ENCODE measurements at places on chromosomes 2 and 18.

DNA sequence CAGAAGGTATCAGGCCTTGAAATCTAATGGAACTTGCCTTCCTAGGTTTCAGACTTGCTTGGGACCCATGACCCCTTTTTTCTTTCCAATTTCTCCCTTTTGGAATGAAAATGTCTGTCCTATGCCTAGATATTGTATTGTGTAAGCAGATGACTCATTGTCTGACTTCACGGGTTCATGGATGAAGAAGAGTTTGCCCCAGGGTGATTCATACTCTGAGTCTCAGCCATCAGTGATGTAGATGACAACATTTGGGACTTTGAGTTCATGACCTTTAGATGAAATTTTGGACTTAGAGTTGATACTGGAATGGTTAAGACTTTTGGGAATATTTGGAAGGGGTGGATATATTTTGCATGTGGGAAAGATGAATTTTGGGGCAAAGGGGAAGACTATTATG is 11.2 kb upstream of the SCYGR5 start:
- no peak for DNase-seq

- no peak for DNase-seq
These were observed at the start of gene PKDCC for GRCh38 chr2:42047488-42048298. PKDCC (plus strand) TSS chr2:42048021; CDS start chr2:42048200, 179 bp downstream.

- no peak for DNase-seq
These were observed 191.0 kb downstream of the GRB14 start for GRCh38 chr2:164430166-164430783.

- DNase-seq, result no peak
These were observed 419.2 kb upstream of the CYRIA start for GRCh38 chr2:17084877-17085276.

- DNase-seq, result no peak
These were observed 564 bp downstream of the DPYSL5 start for GRCh38 chr2:26848336-26849055.

- DNase-seq, result no peak
These were observed 227.4 kb upstream of the CHST9 start for GRCh38 chr18:27412556-27412955.

DNA sequence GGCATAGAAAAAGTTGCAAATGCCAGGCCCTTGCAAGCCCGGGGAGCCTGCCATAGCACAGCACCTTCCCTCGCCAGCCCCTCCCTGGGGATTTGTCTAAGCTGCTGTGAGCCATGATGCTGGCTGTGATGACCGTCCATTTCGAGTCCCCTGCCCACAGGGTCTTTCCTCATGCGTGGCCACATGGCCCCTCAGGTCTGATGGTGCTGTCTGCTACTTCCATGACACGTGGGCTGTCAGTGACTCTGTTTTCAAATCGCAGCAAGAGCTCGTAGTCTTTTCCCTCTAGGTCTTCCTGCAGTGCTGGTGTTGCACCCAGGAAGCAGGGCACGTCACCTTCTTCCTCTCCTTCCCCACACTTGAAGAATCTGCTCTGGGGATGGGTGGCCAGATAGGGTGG is 15.5 kb upstream of the GNAL start:
- no peak for DNase-seq

DNA sequence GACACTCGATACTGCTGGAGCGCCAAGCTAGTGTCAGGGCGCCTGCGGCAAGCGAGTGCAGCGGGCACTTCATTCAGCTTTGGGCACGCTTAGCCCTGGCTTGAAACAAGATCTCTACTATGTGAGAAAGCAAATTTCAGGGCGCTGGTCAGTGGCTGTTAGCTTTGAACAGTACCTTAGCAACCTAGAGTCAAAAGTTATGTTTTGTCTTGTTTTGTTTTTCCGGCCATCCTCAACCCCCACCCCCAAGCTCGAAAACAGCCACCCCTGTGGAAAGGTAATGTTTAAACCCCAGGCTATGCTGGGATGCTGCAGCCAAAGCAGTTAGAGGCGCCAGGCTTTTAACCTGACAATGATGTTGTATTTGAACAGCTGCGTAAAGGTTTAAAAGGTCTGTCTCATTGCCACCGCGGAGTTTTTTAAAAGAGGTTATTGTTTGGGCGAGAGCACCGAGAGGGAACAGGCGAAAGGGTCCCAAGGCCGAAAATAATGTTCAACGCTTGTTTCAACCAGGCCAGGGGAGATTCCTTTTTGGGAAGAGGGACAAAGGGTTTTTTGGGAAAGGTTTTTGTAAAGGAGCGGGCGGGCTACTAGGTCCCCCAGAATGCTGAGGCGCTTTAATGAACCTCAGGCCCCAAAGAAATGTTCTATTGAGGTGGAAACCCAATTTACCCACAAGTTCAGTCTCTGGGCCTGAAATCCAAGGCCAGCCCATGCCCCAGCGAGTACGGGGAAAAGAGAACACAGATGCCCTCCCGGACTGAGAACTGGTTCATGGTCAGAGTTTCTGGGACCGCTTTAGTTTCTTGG is 2.3 kb upstream of the HOXD10 start:
- no peak for DNase-seq

- DNase-seq, result no peak
These were observed 294.4 kb upstream of the CHAC2 start for GRCh38 chr2:53473236-53473635.

DNA sequence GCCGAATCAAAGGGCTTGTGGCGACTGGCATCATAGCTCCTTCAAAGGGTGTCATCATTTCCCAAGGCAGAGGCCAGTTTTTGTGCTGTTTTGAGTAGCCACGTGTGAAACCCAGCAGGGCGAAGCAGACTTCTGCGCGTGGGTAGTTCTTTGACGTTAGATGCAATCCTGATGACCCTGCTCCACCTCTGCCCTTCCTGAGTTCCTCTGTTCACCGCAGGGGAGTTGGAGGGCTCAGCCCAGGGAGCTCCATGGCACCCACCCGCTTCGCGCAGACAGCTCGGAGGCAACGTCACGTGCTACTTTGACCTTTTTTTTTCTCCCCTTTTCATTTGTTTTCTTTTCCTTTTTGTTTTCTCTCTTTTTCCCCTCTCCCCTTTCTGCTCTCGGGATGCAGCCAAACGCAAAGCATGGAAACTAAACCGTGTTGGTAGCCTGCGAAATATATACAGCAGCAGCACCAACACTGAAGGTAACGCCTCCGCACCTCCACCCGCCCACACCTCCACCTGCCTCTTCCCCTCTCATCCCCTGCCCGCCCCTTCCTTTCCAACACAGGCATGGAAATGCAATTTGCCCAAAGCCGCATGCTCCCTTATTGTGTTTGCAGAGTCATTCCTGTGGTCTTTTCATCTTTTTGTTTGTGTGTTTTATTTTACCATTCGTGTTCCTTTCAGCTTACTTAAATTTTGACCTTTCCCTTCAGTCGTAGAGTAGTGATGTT is 153.6 kb downstream of the GBX2 start:
- no peak for DNase-seq

- DNase-seq, result no peak
These were observed 54.1 kb upstream of the CAVIN2 start for GRCh38 chr2:191901031-191901430.

GRCh38 chr2:107548216-107548615 is 278.5 kb upstream of the RGPD4 start:
- DNase-seq, result no peak

GRCh38 chr2:180021850-180022249 is 14.8 kb upstream of the CWC22 start:
- no peak for DNase-seq

DNA sequence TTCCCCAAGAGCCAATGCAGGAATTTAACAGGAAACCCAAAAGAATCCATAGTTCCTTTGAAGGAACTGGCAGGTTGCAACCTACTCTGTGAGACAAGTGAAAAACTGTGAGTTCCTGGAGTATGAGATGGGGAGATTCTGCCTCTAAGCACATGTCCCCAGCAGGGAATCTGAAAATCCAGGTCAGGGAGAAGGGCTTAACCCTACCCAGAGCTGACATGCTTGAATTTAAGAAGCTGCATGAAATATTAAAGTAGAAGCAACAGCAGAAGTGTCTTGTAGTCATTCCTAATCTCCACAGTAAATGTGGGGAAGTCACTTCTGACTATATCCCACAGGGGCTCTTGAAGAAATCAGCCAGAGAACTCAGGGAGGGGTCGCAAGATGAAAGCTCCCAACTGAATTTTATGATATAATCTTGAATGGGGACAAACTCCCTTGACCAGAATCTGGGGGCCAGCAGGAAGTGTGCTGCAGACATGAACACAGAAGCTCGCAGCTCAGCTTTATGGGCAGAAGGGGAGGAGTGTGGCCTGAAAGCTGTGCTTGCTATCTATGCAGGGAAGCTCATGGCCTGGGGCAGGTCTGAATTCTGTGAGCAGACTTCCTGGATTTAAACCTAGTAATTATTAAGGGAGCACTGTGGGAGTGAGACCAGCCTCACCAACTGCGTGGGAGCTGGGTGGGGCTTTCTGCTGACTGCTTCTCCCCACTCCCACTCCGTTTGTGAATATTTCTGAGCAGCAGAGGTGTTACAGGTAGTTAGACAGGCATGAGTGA is 184.1 kb upstream of the KYNU start:
- DNase-seq, result no peak

DNA sequence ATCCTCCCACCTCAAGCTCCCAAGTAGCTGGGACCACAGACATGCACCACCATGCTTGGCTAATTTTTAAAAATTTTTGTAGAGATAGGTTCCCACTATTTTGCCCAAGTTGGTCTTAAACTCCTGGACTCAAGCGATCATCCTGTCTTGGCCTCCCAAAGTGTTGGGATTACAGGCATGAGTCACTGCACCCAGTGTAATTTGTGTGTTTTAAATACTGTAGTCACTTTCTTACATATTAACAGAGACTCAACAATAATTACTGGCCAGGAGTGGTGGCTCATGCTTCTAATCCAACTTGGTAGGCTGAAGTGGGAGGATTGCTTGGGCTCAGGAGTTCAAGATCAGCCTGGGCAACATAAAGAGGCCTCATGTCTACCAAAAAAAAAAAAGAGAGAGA is 293.0 kb downstream of the RDH14 start:
- no peak for DNase-seq

DNA sequence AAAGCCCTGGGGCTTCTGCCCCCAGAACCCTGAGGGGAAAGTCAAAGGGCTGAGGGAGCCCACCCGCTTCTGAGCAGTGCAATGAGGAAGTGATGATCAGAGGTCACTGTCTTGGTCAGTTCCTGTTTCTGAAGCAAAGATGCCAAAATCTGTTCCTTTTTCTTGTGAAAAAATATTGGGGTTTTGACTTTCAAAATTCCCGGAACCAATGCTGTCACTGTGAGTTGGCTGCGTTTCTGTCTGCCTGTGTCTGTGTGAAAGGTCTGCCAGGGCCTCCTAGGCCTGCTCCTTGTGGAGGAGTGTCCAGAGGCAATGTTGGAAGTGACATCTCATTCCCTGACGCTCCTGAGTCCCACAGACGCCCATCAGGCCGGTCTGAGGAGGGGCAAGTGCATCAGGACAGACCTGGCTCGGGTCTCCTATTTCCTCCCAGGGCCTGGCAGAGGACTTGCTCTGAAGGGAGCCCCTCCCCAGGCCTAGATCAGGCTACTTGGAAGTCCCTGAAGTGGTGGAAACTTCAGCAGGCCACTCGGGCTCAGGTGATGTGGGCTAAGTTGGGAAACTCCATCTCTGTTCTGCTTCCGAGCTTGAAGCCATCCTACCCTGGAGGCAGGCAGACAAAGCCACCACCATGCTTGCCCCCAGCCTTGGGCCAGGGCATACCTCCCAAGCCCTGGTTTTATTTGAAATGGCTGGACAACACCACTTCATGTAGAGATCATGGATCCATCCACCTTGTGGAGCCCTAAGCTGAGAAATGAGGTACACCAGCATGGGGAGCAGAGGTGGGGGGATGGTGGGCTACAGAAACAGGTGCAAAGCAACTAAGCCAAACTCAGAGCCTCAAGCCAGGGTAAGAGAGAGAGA is 51.0 kb downstream of the PKDCC start:
- no peak for DNase-seq

GRCh38 chr2:236644502-236644911 is 74.9 kb downstream of the ACKR3 start:
- DNase-seq, result no peak

- DNase-seq, result no peak
These were observed 293.6 kb upstream of the THUMPD2 start for GRCh38 chr2:40072442-40073232.

DNA sequence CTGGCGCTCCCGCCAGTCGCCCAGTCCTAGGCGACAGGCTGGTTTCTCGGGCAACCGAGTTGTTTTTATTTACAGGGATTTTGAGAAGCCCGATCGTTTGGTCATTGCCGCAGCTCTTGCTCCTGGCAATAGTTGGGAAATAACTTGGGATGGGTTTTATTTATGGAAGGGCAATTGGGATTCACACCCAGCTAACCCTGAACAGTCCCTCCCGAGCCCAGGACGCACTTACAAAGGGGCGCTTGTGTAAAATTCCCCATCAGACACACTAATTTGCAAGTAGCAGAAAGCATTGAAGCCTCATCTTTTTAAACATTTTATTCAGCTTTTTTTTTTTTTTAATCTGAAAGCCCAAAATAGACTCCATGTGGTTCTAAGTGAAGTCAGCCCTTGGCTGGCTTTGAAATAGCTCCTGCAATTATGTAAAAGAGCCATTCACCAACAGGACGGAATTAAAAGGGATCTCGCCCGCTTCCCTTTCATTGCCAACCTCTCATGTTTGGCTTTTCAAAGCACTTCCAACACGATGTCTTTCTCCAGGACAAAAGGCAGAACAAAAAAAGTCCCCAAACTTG is 3.6 kb upstream of the GBX2 start:
- no peak for DNase-seq

- no peak for DNase-seq
These were observed 330.4 kb upstream of the FAM98A start for GRCh38 chr2:33929467-33929866.

DNA sequence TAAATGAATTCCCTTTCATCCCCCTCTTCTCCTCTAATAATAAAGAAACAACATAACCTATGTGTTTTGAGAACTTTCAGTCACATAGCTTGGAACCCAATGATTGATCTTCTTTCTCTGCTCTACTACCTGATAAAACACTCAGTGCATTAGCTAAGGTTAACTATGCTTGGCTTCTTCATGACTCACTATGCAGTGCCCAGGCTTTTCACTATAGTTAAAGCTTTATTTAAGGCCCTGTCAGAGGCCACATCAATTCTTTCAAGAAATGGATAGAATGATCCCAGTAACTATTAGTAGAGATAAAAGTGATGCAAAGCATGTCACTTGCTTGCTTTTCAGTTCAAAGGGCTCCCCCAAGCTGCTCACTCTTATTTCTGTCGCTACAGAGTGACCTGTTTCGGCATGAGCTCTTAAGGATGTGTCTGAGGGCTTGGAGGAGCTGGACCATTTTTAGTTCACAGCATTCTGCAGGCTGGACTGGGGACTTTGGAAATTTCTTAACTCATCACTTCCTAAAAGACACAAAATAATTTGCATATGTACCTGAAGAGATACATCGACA is 384.0 kb downstream of the LRRTM1 start:
- no peak for DNase-seq

DNA sequence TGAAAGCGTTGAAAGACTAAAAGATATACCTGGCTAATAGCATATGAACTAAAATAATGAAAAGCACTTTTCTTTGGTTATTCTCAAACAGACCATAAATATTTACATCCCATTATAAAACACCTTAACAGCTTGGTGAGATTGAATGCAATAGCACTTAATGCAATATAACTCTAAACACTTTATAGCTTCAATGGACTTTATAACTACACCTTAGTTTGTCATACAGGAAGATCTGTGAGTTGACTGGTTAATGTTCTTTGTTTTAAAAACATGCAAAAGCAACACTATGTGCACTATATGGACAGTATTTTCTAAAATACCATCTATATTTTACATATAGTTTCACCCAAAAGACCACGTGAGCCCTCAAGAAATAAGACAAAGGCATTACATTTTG is 353.3 kb upstream of the ACVR2A start:
- no peak for DNase-seq

GRCh38 chr2:151996243-151997003 is 102.4 kb downstream of the CACNB4 start:
- no peak for DNase-seq
